ENCODE measurements at places on chromosomes 6 and 20. TPM values are rescaled to one million over a fixed set of nuclear protein-coding genes. Genes with fewer than 3 reads are reported as not detected.

DNA sequence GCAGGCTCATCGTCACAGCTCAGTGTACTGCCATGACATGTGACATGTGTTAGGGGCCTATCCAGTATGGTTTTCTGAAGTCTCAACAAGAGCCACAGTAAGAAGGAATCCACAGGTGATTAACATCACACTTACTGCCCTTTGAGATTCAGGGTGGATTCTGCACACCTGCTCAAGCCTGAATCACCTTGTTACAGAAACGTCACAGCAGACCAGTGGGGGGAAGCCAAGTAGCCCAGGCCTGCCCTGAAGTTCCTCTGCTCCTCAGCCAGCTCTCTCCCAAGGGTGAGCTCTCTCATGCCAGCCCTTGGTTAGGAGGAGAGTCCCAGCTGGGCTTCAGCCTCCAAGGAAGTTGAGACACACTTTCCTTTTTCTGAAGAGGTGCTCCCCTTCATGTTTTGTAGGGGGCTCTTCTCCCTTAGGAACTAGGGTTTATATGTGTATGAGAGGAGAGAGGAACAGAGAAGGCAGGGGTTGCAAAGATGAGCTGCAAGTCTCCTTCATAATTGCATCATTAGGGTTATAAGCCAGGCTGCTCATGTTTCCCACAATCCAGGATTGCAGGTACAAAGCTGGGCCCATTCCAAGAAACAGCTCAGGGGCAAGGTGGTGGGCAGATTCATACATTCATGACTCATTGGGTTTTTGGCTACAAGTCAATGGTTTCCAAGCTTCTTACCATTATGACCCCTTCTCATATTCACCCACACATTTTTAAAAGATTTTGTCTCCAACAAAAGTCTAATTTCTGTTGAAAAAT lies 11.6 kb downstream of the GSS start:
- DNase-seq: no peak

DNA sequence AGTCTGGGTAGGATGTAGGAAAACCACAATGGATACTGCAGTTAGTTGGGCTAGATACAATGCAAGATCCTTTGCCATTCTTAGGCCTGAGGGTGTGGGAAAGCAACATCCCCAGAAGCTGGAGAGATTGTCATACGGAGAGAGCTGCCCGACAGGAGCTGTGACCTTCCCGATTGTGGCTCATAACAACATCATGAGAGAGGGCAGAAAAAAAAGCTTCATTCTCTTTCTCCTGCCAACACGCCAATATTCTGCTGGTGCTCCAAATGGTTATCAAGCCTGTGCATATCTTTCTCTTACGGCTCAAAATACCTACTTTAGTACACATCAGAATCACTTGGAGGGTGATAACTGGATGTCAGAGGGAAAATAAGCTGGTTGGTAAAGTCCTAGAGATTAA lies 81.1 kb downstream of the IBTK start:
- DNase-seq: no peak

The RBM24 gene
- 4.8 TPM for total RNA-seq

DNA sequence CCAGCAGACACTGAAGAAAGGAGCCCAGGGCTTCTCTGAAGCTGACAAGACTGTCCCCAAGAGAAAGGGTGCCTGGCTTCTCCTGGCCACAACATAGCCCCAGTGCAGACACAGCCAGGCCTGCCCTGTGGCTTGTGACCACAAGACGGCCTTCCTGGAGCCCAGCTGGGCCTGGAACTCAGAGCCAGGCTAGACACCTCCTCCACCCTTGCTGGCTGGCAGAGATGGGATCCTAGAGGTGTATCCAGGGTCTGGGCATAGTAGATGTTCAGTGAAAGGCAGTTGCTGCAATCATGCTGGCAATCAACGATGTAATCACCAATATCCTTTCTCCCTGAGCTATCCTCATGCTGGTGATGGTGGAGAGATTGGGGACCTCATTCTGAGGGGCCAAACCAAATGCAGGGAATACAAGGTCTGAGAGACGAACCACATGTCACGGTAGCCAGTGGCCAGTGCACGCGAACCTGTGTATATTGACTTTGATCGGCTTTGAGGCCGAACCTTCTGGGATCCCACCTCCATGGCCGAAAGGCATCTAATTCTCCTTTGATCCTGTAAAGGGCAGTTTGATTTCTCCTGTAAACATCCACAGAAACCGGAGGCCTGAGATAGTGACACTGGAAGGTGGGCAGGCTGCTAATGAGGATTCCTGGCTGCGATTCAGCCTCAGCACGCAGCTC lies 115.2 kb downstream of the PSMB1 start:
- DNase-seq: no peak

DNA sequence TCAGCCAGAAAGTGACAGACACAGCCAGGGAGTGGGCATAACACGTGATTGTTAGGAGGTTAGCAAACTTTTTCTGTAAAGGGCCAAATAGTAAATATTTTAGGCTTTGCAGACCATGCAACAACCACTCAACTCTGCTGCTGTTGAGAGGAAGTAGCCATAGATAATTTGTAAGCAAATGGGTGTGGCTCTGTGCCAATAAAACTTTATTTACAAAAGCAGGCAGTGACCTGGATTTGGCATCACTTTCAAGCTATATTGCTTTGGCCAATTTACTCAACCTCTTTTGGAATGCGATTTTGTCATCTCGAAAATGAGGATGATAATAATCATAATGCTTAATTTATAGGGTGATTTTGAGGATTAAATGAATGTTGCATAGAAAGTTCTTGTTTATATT lies 152.6 kb downstream of the TSHZ2 start:
- DNase-seq: no peak

DNA sequence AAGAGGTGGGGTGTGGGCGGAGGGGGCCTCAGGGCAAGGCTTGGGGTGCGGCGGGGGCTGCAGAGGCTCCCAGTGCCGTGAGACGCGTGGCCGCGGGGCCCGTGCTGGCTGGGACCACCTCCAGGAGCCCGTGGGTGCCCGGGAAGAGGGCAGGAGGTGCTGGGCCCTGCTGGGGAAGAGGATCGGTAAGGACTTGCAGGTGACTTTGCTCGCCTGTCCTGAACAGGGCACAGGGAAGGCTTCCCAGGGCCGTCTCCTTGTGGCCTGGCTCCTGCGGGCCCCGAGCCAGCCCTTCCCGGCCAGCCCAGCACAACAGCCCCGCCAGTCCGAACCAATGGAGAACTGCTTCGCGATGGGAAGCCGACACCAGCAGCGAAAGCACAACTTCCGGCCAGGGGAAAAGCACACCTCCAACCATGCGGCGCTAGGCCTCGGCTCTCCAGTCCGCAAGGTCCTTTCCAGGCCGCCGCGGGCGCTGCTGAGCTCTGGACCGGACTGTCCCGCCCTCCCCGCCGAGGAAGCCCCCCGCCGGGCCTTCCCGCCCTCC lies 32.3 kb downstream of the IRF4 start:
- no peak for DNase-seq

The ERVFRD-1 gene
- not detected for total RNA-seq

All from transverse colon (tissue), 4 donors.